ENCODE measurements at places on chromosomes 3 and 15.

DNA sequence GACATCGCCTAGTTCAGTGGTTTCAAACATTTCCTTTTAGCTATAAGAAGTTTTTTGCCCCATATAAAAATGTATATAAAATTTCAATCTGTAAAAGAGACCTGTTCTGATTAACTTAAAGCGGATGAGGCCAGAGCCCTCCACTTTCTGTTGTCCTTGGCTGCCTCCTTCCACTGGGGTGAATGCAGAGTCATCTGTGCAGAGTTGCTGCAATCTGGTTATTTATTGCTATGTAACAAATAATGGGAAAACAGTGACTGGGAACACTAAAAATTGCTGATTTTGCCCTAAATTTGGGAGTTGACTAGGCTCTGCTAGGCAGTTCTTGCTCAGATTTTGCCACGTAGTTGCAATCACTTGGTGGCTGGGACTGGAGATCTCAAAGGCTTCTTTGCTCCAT lies 637.8 kb downstream of the GRM7 start:
- DNase-seq = no peak

GRCh38 chr3:127483902-127484591 lies 106.5 kb downstream of the TPRA1 start:
- DNase-seq = no peak

- DNase-seq = no peak
These were observed 97.6 kb downstream of the SNRPN start for GRCh38 chr15:25052191-25052999.

DNA sequence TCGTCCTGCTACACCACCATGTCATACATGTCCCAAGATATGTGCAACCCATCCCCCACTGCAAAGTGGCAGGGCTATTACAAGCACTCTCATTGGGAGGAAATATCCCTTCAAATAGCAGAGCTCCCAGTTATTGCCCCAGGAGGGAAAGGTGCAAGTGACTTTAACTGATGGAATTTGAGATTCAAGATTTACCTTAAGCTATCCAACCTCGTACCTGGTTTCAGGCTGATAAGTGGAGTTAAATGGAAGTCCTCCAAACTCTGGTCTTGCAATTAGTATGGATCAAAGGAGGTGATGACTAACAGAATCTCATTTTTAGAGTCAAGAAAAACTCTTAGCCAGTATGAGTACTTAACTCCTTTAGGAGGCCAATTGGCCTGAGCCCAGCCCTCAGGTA lies 2.1 kb downstream of the SLCO2A1 start:
- DNase-seq = no peak

- DNase-seq = no peak
These were observed 71.5 kb downstream of the TRPC1 start for GRCh38 chr3:142795332-142795731.

DNA sequence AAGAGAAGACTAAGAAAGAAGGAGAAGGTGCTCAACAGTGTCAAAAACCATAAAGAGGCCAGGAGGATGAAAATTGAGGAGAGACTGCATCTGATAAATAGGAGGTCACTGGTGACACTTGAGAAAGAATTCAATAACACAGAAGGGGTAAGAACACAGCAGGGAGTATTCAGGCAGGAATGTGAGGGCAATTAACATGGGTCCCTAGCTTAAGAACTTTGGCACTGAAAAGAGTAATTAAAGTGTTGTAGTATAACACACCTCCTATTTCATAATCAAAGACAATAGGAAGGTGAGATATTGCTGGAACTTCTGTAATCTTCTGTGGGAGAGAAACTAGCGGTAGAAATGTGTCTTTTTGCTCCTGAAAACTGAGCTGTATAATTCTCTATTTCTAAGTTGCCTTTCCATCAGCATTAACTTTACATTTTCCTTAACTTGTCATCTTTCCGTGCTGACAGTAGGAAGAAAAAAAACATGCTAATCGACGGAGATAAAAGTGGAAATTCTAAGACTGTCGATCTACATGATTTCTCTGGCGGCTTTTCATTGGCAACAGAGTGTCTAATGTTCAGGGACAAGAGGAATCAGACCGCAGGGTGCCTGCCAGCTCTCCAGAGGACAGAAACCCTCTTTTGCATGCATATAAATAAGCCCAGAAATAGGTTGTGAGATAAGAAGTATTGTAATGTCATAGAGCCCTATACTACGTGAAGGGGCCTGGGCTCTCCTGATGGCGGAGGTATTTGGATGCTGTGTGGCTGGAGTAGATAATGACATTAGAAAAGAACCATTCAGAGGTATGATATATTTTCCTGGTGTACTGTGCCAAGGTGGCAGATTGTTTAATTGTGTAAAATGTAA lies 147.9 kb upstream of the GAP43 start:
- DNase-seq = no peak

DNA sequence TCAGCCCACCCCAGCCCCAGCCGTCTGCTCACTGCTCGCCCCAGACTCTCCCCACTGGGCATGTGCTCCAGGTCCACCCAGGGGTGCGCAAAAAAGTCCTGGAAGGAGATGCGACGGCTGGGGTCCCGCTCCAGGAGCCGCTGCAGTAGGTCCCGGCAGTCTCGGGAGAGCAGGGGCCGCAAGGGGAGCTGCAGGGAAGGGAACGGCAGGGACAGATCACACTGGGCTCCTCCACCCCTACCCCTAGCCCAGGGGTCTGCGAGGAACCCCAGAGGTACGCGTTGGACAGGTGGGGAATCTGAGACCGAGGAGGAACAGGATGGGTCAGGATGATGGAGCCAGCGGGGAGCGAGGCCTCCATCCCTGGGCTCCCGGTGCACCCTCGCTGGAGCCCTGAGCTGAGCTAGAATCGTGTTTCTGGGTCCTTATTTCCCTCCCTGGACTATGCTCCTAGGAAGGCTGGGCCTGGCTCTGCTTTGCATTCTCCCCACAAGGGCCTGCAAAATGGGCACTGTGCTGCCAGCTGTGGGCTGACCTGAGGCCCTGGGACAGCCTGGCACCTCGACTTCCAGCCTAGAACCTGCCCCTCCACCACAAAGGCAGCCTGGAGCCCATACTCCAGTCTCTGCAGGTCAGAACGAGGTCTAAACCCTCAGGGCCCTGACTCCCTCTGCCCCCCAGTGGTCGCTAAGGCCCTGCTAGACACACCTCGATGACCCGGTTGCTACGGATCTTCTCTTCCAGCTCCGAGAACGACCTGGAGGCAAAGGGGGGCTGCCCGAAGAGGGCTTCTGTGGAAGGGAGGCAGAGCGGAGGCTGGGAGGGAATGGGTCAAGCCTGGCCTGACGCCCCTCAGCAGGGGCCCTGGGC lies 3.2 kb downstream of the ULK3 start:
- DNase-seq = no peak

- DNase-seq = no peak
These were observed 141.2 kb downstream of the GMNC start for GRCh38 chr3:190721330-190721729.

GRCh38 chr15:78072080-78072892 lies 5.2 kb downstream of the TBC1D2B start:
- DNase-seq = peak; percentile 65

- peak; percentile 35 for DNase-seq
These were observed 20.9 kb downstream of the CD276 start for GRCh38 chr15:73704869-73705645.

- no peak for DNase-seq
These were observed 50.7 kb upstream of the ACAN start for GRCh38 chr15:88752501-88752900.

DNA sequence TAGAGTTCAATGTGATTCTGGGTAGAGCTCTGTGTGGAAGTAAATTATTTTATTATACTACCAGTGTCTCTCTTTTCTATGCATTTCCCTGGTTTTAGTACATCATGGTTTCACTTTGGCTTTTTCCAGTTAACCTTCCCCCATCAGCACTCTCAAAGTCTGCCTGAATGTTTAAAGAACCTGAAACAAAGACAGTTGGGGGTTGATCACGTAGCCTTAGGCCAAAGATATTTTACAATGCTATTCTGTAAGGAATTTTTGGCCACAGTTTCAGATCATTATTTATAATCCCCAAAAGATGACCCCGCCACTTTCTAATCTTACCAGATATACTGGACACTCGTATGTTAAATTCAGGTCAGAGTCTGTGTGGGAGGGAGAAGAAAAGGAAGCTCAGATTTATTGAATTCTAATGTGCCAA lies 156.3 kb upstream of the TMC3 start:
- no peak for DNase-seq

DNA sequence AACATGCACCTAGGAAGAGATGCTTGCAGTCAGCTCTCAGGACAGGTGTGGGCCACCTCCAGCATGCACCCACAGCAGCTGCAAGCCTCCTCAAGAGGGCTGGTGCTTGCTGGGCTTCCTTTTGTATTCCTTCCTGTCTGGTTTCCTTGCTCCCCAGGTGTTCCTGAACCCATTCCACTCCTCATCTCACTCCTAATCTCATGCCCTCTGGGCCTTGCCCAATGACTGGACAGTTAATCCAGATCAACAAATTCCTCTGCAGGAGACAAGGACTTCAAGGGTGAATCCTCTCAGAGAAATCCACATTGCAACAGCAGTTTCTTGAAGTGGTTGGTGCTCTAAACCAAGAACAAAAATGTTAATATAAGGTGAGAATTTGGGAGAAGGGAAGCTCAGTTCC lies 30.7 kb downstream of the RASGRP1 start:
- no peak for DNase-seq

DNA sequence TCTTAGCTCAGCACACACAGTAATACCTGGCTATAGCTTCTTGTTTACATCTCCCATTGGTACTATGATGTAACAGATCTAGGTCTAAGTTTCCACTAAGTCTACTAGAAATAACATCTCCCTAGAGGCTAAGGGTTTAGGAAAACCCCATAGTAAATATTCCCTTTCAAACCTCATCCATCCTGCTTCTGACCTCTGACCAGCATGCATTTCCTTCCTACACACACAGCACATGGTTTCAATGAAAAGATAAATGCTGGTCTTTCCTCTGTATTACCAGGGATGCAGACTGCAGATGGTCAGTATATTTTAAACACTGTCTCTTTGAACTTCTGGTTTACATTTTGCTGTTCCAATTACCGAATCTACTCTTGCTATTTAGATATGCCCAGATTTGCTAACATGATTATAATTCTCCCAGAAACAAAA lies 96.6 kb downstream of the EFL1 start:
- no peak for DNase-seq

- DNase-seq = peak; percentile 93
These were observed at the start of gene IVD for GRCh38 chr15:40405501-40406381. IVD (plus strand) TSS chr15:40405795; CDS start chr15:40405828, 33 bp downstream.

DNA sequence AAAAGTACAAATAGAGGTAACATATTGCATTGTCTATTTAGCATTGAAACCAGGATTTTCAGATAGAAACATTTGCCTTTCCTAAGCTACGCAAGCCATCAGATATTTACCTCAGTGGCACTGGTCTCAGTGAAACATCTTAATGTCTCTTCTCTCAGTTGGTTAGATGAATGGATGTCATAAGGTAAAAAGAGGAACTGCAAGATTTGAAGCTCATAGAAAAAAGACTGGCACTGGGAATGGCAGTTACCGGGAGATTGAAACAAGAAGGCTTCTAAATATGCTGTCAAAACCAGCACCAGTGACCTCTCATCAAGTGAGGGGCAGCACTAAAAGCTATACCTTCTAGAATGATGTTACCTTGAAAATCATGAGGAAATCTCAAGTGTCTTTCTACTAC lies 486.4 kb downstream of the FHIT start:
- no peak for DNase-seq

DNA sequence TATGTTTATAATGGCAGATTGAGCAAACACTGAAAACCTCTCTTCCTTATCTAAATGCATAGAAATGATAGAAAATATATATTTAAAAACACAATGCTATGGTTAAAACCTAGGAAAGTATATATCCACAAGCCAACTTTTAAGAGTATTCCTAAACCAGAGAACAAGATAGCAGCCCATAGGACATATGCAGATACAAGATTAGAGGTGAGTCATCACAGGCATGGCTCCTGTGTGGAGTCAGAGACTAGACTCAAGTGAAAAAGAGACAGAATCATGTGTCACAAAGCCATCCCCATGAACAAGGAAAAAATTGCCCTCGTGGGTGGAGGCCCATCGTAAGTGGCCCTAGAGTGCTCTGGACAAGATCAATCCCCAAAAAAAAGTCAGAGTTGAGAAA lies 199.4 kb upstream of the PPP2R3A start:
- DNase-seq = no peak

DNA sequence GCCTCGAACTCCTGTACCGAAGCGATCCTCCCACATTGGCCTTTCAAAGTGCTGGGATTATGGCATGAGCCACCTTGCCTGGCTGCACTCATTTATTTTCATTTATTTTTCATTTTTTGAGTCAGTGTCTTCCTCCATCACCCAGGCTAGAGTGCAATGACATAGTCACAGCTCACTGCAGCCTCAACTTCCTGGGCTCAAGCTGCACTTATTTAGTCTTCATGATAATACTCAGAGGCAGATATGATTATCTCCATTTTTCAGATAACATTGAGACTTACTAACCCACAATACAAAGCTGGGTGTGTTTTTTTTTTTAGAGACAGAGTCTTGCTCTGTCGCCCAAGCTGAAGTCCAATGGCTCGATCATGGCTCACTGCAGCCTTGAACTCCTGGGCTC lies 10.0 kb downstream of the PRKCI start:
- DNase-seq = no peak

DNA sequence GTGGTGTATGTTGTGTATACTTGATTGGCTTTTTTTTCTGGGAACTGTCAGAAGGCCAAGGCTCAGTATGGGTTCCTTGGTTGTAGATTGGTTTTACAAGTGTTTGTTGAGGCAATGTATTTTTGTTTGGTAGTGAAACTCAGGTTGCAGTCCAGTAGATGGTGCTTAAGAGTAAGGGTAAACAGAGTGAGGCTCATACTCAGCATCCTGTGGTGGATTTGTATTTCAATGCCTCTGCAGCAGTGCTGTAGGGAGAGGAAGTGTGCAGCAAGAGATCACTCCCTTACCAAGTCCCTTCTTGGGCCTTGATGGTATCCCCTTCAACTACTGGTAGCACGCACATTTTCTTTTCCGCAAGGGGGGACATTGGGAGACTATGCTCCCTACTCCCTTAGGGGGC lies 428.5 kb upstream of the CNTN3 start:
- DNase-seq = no peak

GRCh38 chr3:51968170-51968775 lies 1.0 kb upstream of the PCBP4 start:
- DNase-seq = no peak

- peak; percentile 72 for DNase-seq
These were observed 97.3 kb downstream of the NPAP1 start for GRCh38 chr15:24772686-24773373.

DNA sequence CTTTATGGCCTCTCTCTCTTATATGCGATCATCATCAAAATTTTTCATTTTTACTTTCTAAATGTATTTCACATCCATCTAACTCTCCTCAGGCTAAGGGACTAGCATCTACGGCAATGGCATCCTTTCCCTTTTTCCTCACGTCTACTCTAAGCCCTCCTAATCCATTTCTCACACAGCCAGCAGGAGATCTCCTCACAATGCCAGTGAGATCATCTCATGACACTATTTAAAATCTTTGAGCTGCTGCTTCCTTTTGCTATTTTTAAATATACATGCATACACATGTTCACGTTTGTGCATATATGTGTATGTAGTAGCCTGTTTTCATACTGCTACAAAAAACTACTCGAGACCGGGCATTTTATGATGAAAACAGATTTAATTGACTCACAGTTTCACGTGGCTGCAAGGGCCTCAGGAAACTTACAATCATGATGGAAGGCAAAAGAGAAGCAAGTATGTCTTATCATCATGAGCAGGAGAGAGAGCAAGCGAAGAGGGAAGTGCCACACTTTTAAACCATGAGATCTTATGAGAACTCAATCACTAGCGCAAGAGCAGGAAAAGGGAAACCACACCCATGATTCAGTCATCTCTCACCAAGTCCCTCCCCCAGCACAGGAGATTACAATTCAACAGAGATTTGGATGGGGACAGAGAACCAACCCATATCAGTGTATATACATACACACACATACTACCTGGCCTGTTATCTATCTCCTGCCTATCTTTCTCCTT lies 599.2 kb upstream of the ROBO1 start:
- DNase-seq = no peak

All from CD8-positive, alpha-beta memory T cell (primary cell).